Activated naive CD4-positive, alpha-beta T cell treated with anti-CD3 and anti-CD28 coated beads, Interleukin-2, amount 50 U/mL, for 16 hours (primary cell): ENCODE measurements at places on chromosomes 13 and 19.

GRCh38 chr13:111322001-111322915 lies 1.8 kb downstream of the TEX29 start:
- DNase-seq = no peak

DNA sequence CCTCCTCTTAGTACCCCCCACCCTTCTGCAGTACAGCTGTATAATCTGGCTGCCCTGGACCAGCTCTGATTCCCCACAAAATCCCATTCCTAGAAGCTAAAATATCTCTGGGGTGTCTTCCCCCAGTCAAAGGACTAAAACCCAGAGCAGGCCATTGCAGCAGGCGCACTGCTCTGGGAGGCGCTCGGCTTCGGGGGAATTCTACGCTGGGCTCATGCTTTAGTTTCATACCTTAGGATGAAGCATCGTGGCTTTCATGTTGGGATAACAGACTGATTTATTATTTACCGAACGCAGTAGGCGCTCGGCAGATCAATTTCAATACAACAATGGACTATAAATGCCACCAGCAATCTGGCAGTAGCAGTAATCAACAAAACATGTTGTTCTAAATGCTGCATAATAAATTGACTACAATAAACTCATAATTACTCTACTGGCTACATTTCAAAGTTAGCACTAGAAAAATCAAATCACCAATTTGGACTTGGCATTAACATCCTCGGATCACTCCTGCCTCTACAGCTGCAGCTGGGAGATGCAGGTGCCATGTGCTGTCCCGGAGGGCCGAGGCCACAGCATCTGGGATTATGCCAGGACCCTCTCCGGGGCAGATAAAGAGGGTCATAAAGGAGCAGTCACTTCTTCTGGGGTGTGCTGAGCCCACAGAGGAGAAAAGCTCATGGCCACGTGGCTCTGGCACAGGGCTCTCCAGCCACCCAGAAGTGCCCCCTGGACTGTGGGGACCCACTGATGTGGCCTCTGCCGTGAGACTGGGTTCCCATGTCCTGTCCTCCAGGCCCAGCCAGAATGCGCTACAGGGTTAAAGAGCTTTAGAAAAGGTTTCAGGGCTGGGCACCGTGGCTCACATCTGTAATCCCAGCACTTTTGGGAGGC lies 35.3 kb downstream of the CEBPG start:
- DNase-seq = no peak

DNA sequence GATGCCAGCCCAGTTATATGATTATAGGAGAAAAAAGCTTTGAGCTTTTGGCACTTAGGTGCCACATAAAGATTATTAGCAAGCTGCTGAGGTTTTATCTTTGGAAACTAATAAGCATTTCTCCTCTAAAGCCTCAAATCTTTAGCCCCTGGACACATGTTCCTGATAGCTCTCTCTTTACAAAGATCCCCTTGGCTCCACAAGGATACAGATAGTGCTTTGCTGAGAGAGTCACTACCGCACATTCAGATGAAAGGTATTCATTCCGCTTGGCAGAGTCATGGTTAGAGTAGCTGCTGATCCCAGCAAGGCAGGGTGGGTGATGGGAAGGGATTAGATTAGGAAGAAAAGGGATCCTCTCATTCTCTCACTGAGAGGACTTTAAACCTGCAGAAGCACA lies 28.2 kb upstream of the PSG7 start:
- DNase-seq = no peak

DNA sequence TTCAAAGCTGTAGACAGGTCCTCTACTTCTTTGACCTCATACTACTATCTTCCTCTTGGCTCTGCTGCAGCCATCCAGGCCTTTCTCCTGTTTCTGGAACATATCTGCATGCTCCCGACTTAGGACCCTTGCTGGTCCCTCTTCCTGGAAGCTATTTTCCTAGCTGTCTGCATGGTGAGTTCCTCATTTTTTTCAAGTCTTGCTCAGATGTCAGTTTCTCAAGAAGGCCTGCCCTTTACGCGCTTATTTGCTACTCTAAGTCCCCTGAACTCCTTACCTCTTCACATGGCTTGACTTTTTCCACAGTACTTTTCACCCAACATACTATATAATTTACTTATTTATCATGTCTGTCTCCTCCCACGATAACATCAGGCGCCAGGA lies 31.4 kb downstream of the DNAJC3 start:
- DNase-seq = no peak

GRCh38 chr13:111413407-111414187 lies 93.2 kb downstream of the TEX29 start:
- no peak for DNase-seq

DNA sequence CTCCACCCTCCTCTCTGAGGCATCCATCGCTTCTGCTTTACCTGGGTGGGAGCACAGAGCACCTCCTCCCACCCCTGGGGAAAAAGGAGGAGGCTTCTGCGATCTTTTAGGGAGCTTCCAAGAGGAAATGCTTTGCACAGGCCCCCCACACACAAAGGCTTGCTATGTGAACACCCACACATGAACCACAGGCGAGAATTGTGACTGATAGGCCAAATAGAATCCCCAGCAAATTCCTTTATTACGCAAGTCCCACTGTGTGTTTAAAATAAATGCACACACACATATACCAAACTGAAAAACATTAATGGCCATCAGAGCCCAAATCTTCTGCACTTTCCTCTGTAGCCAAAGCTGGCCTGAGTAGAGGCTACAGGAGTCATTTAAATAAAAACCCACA lies 50.6 kb downstream of the HSPH1 start:
- no peak for DNase-seq

DNA sequence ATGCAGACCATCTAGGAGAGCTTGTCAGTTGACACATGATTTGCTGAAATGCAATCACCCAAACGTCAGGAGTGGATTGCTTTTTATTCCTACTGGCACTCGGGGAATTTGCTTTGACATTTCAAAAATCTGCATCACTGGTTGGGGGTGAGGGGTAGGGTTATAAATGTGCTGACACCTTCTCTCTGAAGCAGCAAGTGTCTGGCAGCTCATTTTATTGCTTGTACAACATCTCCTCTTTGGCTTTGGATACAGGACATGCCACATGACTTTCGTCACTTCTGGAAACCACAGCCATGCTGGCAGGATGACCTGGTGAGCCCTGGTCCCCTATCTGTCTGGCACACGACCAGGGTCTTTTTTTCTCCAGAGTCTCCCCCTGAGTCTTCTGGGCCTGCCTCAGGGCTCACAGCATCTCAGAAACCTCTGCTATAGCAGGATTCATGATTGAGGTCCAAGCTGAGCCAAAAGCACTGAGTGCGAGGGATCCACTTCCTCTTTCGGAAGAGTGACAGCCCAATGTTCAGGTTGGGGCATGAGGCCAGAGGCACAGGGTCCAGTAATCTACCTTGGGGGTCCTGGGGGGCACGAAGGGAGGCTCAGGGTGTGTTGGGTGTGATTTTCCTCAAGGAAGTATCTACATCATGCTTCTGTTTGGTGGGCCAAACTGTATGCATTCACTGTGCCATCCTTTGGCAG lies 60.1 kb downstream of the HSPH1 start:
- no peak for DNase-seq

DNA sequence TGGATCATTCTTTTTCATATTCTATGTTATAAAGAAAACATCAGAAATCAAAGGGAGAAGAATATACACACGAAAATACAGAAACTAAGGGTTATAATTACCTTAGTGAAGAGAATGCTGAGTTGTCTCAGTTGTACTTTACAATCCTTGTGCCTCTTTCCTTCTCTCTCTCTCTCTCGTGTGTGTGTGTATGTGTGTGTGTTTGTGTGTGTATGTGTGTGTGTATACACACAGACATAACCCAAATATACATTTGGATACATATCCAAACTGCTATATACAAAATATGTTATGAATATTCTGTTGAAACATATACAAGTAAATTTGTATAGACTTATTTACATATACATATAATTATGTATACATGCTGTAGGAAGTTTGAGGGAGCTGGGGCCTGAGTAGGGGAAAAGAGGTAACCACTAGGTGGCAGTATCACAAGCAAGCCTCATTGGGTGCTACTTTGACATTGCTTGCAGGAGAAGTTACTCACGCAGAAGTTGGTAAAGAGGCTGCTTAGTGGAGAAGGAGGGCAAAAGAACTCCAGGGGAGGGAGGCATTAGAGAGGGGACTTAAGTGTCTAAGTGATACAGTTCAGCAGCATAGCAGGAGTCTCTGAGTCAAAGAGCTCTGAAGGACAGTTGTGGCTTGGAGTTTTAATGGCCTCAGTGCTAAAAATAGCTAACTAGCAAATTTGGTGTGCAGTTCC lies 465.1 kb upstream of the PCDH20 start:
- DNase-seq = no peak

DNA sequence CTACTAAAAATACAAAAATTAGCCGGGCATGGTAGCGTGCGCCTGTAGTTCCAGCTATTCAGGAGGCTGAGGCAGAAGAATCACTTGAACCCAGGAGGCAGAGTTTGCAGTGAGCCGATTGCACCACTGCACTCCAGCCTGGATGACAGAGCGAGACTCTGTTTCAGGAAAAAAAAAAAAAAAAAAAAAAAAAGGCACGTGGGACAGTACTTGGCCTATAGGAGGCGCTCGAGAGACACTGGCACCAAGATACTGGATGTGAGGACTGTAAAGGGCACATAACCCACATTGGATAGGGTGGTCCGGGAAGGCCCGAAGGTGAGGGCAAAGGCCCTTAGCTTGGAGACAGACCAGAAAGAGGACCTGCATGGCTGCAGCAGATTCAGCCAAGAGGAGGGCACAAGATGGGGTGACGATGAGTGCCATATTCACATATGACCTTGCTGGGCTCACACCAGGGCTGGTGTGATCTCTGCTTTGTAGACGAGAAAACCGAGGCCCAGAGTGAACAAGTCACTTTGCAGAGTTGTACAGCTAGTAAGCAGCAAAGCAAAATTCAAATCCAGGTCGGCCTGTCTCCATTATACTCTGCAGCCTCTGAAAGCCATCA lies 89.4 kb downstream of the DPF1 start:
- no peak for DNase-seq
